ENCODE measurements at places on chromosomes 6 and 20.
A peak's percentile ranks its signal among the peaks of the same experiment; 100 is the strongest.

DNA sequence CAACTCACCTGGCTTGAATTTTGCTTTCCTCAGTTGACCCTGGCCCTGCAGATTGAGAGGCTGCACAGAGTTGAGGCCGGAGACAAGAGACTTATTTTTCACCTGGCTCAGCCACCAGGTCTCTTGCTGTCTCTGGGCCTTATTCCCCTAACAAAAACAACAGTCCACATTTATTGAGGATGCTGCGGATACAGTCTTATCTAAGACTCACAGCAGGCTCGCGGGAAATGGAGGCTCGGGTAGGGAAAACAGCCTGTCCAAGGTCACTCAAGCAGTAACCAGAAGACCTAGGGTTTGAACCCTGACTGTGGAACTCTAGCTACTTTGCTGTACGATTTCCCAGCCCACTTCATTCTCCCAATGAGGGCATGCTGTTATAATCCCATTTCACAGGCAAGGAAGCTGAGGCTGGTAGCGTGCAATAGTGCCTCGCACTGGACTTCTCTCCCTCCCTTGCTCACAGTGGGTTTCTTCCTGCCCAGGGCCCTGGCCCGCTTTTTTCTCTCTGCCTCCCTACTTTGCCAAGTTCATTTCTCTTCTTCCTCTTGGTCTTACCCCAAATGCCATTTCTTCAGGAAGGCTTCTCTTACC is 57.7 kb downstream of the RBM38 start:
- DNase-seq = no peak

DNA sequence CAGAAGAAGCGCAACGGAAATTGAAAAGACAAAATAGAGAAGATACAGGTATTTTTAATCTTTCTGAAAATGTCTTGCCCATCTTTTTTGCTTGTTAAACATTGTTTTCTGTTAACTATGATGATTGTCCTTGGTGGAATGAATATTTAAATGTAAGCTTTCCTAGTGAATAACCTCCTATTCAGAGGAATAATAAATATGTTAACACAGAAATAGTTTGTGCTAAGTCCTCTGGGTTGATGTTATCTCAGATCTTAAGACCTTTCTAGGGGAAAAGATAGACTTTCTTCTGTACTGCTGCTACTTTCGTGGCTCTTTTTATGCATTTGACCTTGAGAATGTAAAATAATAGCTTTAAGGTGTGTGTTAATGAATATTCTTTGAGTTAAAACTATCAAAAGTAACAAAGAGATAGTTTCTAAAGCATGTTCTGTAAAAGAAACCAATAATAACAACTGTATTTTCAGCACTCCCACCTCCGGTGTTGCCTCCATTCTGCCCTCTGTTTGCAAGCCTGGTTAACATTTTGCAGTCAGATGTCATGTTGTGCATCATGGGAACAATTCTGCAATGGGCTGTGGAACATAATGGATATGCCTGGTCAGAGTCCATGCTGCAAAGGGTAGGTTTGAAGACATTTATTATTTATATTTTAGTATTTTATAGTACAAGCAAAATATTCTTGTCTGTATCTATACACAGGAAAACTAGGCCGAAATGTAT is 70.2 kb downstream of the PRPH2 start:
- no peak for DNase-seq

- DNase-seq = no peak
These were observed 387.2 kb downstream of the TAF4 start for GRCh38 chr20:61678437-61678836.

DNA sequence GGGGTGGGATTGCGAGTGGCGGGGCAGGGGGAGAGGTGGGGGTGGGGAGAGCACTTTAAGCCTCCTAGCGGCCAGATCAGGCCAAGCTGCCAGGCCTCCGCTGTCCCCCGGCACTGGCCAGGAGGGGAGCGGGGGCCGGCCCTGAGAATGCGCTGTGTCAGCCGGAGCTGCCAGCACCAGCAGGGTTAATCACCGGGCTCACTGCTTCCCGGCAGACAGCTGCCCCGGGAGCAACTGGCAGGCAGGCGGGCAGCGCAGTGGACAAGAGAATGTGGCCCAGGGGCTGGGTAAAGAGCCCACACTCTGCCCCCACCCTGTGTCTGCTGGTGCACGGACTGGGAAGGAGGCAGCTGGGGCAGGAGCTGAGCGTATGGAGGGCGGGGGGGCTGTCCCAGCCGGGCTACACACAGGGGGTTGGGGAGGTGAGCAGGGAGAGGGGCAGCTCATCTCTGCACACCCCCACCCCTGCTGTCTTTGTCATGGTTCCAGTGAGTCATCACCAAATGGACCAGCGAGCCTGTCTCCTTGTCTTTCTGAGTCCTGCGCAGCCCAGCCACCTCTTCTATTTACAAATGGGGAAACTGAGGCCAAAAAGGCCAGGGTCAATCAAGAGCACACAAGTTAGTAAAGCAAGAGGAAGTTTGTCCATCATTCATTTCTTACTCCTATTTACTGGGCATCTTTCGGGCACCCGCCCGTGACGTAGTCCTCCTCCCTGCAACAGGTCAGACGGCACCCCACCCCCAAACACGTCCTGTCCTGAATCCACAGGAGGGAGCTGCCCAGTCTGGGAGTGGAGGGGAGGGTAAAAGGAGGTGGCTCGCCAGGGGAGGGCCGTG is 2.1 kb upstream of the LAMA5 start:
- DNase-seq = no peak

GRCh38 chr20:1324598-1325172 is 4.3 kb downstream of the SDCBP2 start:
- DNase-seq = peak; percentile 21

- DNase-seq = no peak
These were observed 35.5 kb upstream of the MRAP2 start for GRCh38 chr6:83998021-83998584.

GRCh38 chr6:39266782-39267355 is 37.6 kb upstream of the KCNK5 start:
- DNase-seq = no peak

- no peak for DNase-seq
These were observed 464.9 kb downstream of the TBC1D32 start for GRCh38 chr6:120869397-120869796.

DNA sequence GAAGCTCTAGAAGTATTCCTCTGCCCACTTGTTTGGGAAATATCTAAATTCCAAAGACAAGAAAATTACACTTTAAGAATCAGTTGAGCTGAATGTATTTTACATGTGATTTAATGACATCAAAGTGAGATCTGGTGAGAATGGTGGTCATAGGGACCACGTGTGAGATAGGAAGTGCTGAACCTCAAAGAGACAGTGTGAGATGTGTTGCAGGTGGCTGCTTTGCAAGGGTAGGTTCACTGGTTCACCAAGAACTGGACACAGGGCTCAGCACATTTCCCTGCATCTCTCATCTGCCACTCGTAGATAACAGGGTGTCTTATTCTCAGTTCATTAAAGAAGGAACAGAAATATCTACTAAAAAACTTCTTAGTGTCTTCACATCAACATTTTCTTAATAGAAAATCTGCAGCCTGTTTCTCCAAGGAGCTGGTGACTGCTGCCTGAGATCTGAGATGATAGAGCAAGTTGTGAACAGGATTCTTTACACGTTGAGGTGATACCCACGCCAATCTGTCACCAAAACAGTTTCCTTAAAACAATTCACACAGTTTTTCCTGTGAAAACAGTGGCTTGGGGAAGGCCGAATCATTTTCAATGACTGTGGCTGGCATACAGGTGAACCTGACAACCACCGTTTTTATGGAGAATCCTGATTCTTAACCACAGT is 7.2 kb downstream of the CCR6 start:
- DNase-seq = peak; percentile 72

- DNase-seq = no peak
These were observed 88.9 kb downstream of the ARMC2 start for GRCh38 chr6:108937170-108937569.

- DNase-seq = no peak
These were observed 4.5 kb upstream of the SYS1 start for GRCh38 chr20:45358282-45359068.

- DNase-seq = no peak
These were observed 173.2 kb downstream of the CDH26 start for GRCh38 chr20:60131375-60131774.

DNA sequence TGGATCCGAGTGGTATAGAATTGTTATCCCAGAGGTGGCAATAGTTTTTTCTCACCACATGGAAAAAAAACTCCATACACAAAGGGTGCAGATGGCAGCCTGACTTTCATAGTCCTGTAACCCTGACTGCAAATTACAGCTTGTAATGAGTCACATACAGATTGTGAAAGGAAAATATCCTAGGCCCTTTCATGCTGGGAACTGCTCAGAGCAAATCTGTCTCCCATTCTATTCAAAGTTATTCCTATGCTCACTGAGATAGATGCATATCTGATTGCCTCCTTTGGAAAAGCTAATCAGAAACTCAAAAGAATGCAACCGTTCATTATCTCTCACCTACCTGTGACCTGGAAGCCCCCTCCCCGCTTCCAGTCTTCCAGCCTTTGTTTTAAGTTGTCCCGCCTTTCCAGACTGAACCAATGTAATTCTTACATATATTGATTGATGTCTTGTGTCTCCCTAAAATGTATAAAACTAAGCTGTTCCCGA is 108.7 kb upstream of the MAP3K4 start:
- no peak for DNase-seq

DNA sequence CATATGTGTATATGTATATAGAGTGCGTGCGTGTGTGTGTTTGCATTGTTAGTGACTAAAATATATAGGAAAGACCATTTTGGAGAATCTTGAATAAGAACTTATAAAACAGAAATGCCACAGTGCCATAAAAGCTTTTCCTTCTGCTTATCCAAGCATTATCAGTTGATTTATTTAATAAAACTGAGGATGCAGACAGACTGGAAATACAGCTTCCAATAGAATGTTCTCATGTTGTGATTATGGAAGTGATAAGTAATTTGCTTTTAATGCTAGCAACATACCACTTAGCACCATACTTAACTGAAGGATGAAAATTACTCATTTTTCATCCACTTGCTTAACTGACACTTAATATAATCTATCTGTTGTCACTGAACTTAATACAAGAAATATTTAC is 820.1 kb downstream of the TFAP2A start:
- DNase-seq = no peak

DNA sequence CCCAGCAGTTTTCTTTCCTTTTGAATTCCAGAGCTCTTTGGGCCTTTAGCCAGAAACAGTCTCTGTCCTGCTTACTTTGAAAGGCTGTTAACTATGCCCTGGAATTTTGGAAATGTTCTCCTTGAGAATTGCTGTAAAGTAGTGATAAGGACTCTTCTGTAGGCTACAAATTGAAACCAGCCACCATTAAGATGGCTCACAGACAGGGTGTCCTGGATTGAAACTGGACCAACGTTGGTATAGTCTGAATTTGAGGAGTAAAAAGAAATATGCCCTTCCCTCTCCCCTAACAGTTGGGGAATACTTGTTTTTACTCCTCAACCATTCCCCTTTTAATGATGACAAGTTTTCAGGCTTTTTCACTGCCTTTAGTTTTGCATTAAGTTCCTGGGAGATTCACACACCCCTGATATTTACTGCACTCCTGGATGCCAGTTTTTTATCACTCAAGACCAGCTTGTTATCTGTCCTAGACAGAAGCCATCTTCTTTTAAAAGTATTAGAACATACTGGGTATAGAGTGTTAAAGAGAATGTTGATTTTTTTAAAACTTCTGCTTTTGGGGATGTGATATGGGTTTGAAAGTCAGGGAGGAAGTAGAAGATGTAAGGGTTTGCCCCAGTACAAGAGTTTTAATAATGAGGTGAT is 21.9 kb downstream of the TOP1 start:
- DNase-seq = no peak

GRCh38 chr20:59030911-59031563 is 1.1 kb downstream of the ATP5F1E start:
- no peak for DNase-seq

DNA sequence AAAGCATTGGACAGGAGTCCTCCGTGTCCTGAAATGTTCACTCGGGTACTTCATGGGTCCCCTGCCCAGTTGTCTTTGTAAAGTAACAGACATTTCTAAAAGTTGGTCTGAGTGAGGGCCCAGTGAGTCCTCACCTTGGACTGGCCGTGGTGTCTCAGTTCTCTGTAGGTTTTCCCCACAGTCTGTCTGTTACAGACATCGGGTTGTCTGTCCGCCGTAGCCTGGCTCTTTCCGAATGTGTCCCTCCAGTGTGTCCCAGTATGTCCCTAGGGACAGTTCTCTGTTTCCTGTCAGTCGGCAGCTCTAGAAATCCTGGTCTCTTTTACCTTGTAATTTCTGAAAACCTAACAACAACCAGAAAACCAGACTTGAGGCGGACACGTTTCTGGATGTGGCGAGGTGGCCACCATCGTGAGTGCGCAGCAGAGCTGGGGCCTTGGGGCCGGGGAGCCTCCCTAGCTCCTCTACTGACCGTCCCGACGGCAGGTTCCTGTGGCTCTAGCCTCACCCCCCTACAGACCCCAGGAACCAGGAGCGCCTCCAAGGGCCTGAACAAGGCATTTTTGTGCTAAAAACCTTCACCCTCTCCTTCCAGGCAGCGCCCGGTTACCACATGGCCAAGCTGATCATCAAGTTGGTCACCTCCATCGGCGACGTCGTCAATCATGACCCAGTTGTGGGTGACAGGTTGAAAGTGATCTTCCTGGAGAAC is 42.2 kb downstream of the PYGB start:
- DNase-seq = no peak

GRCh38 chr20:61850926-61851900 is 214.5 kb downstream of the TAF4 start:
- no peak for DNase-seq

DNA sequence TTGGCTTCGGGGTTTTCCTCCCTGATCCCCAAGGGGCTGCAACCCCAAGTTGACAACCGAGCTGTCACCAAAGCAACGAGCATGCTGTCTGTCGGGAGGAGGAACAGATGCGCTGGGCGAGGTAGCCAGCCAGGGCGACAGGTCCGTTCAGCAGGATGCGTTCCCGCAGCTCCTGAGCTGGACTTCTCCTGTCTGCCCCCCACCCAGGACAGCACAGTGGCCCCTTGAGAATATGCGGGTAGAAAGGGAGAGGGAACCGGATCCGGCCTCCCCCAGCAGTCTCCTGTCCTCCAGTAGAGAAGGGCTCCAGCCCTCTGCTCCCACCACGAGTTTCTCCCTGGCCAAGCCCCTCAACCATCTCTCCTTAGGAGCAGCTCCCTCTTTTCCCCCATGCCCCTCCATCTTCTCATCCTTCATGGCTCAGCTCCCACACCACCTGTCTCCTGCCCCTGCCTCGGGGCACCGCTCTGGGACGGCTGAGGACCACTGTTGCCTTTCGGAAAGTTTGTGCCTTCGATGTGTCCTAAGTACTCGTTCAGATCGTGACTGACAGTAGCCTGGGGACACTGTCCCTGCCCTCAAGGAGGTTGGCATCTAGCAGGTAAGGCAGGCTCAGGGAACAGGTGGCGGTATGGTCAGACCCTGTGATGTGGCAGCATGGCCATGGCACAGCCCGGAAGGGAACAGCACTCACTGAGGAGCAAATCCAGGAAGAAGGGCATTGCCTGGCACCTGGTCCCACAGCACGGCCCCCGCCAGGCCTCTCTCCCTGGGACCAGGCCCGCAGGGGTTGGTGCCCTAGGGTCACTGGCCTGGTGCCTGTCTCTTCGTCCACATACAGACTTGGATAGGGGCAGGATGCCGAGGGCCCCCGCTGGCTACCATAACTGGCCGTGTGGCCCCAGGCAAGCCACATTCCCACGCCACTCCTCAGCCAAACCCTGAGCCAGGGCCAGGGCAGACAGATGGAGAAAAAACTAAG is 96.3 kb downstream of the ASXL1 start:
- no peak for DNase-seq

Data from GM20000 (cell line).